ENCODE measurements at places on chromosomes 7 and 10.

GRCh38 chr7:155533827-155534690 lies 12.3 kb downstream of the CNPY1 start:
- peak; percentile 28 for DNase-seq

DNA sequence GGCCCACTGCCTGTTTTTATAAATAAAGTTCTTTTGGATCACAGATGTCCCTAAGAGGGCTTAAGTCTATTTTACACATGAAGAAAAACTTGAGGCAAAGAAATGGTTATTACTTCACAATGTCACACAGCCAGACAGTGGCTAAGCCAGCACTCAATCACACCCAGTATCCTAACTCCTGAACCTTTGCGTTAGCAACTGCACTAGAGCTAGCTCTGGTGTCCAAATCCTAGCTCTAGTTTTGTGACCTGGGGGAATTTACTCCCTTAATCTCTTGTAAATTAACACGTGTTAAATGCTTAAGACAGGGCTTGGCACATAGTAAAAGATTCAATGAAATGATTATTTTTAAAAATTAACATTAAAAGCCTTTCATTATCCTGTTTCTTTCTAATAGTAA lies 49.0 kb upstream of the TPK1 start:
- DNase-seq: no peak

GRCh38 chr10:123139165-123139520 lies 3.4 kb downstream of the HMX3 start:
- no peak for DNase-seq

- no peak for DNase-seq
Measured at GRCh38 chr7:133550145-133550544, 297.3 kb downstream of the EXOC4 start.

GRCh38 chr7:142352543-142352942 lies 94.7 kb upstream of the PRSS58 start:
- no peak for DNase-seq

- no peak for DNase-seq
Measured at GRCh38 chr7:73799282-73800141, 29.4 kb upstream of the CLDN3 start.

GRCh38 chr10:53786236-53786900 lies 1013.8 kb upstream of the MBL2 start:
- DNase-seq: no peak

DNA sequence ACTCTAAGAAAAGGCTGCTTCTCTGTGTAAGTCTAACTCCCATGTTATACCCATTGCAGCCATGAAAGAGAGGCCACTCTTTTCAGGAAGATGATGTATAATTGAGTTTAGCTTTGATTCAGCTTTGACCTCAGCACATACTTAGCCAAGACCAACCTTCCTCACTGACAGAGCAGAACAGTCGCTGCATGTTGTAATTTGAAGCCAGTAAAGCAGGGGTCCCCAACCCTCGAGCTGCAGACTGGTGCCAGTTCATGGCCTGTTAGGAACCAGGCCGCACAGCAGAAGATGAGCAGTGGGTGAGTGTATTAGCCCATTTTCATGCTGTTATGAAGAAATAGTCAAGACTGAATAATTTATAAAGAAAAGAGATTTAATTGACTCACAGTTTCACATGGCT lies 223.9 kb downstream of the GPR158 start:
- DNase-seq: no peak

- DNase-seq: no peak
Measured at GRCh38 chr7:64747802-64748201, 46.4 kb upstream of the ZNF138 start.

DNA sequence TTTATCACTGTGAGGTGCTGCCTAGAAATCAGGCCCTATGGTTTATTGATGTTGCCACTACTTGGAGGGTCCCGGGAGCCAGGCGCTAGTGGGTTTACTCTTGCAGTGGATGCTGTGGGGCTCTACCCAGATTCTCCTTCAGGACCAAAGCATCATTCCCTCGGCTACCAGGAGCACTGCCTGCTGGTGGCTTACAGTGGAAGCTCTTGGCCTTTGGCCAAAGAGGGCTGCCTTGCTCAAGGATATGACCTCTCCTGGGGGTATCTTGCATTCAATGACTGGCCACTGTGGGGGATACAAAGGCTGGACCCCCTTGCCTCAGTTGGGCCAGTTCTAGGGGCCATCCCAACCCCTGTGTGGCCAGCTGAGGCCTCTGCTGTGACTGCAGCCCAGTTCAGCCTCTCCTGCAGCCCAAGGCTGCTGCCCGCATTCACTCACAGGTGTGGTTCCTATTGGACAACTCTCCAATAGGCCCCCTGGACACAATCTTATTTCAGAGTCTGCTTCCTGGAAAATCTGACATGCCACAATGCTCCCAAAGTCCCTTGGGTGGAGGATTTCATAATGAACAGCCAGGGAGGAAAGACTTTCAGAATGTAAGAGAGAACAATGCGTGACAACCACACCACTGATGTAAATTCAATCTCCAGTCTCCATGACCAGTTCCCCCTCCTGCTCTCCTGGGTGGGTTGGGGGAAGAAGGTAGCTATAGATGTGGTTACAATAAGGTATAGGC lies 196.3 kb downstream of the SNX10 start:
- DNase-seq: no peak

GRCh38 chr7:40859965-40860543 lies 725.2 kb downstream of the SUGCT start:
- no peak for DNase-seq

DNA sequence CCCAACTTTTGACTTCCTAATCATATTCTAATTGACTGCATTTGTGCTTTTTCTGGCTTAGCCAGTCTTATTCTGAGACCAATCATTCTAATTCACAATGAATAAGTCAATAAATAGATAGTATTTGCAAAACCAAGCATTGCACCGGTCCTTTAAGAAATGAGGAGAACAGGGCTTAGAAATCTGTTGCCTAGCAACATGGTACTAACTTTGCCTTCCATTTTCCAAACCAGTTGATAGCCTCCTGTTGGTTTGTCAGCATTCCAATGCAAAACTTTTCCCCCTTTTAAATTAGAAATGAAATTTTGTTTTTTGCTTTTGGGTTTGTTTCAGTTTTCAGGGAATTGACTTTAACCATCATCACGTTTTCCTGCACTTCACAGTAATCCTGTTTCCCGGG lies 603.5 kb upstream of the NRP1 start:
- DNase-seq: no peak

GRCh38 chr10:43598446-43598845 lies 7.8 kb upstream of the ZNF485 start:
- DNase-seq: no peak

Data from activated CD8-positive, alpha-beta memory T cell treated with anti-CD3 and anti-CD28 coated beads, Interleukin-2, amount 50 U/mL, for 4 hours (primary cell).